ENCODE measurements at places on chromosomes 12 and 14.

- DNase-seq: no peak
Measured at GRCh38 chr14:34003082-34003668, 52.3 kb upstream of the EGLN3 start.

- no peak for DNase-seq
Measured at GRCh38 chr14:29242755-29243754, 476.5 kb downstream of the FOXG1 start.

DNA sequence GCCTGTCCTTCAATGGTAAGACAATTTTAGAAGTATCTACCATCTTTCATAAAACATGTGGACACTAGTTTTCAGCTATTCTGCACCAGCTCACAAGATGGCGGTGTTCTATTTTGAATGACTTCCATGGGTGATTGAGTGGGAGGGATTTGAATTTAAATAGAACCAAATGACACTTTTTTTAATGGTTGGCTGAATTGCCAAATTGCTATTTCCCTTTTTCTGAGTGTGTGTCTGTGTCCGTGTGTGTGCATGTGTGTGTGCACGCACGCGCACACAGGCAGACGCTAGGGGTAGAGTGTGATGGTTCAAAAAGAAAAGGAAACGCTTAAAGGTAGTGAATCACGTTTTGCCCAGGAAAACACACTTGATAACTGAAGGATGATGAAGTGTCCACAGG is 362.6 kb downstream of the DAD1 start:
- no peak for DNase-seq

- no peak for DNase-seq
Measured at GRCh38 chr14:96554315-96554910, 52.2 kb downstream of the PAPOLA start.

DNA sequence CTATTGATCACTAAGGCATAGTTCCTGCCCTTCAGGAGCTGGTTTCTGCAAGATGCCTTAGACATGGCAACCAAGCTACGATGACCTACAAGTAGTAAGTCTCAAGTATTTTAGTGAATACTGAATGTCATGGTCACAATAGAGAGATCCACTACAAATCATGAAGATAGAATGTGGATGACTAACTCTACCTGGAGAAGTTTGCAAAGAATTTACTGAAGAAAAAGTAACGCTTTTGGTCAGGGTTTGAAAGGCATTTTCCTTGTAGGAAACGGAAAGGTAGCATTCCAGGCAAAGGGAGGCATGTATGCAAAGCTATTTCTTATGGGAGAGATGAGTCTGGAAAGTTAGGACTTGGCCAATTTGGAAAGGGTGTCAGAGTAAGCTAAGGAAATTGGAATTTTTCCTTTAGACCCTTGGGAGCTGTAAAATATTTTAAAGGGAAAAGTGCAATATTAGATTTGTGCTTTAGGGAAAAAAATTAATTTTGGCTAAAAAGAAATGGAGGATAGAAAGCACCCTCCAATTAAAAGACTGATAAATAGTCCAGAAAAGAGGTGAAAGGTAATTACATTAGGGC is 377.5 kb downstream of the EGLN3 start:
- DNase-seq: no peak

DNA sequence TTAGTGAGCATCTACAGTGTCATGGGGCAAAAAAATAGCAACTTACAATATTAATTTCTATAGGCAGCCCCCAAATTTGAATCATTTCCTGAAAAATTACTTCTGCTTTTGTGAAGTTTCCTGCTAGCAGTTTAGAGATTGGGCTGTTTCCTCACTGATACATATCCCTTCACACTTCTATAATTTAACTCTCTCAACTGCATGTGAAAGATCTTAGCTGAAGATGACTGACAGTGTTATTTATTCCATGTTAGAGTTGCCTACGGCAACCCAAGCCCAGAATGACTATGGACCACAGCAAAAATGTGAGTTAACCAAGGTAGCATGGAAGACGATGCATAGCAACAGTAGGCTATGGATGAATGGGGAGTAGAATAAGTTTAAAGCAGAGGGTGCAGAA is at the start of gene KLRG1:
KLRG1 (plus strand) TSS at position 134 of the 400 bp plus-strand sequence; CDS start at position 224, 90 bp downstream.
- DNase-seq: no peak

DNA sequence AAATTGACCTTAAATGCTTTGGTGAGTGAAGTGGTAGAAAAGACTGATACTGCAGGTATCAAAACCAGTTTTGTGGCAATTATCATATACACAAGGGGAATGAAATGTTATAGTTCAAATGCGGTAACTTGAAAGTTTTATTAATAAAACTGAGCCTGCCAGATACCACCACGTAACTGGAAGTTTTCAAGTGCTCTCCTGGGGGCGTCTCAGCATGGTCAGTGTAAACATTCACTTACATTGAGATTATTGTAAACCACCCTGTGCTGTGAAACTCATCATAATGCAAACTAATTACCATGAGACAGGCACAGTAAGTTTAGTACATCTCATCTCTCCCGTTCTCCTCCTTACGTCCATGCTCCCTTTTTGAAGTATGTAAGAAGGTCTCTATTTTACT is 280.7 kb upstream of the FAR2 start:
- DNase-seq: no peak

- no peak for DNase-seq
Measured at GRCh38 chr14:74085828-74086227, 1.1 kb downstream of the LIN52 start.

- no peak for DNase-seq
Measured at GRCh38 chr12:57934819-57935218, 6.5 kb upstream of the ATP23 start.

- DNase-seq: no peak
Measured at GRCh38 chr14:103762541-103762940, 46.9 kb downstream of the ZFYVE21 start.

DNA sequence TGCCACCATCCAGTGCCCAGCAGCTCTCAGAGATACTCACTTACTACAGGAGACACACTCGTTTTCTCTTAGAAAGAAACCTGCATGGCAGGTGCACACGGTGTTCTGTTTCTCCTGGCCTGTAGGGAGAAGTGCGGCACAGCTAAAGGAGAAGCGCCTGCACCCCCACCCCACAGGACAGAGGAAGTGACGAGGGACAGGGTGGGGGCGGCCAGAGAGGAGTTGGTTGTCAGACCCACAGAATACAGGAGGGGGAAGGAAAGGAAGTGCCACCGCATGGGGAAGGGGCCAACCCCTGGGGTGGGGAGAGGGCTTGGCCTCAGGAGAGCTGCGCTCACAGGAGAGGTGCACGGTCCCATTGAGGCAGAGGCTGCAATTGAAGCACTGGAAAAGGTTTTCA is 8.8 kb downstream of the TNFRSF1A start:
- no peak for DNase-seq

GRCh38 chr14:99187858-99188257 is 84.1 kb downstream of the BCL11B start:
- DNase-seq: no peak

DNA sequence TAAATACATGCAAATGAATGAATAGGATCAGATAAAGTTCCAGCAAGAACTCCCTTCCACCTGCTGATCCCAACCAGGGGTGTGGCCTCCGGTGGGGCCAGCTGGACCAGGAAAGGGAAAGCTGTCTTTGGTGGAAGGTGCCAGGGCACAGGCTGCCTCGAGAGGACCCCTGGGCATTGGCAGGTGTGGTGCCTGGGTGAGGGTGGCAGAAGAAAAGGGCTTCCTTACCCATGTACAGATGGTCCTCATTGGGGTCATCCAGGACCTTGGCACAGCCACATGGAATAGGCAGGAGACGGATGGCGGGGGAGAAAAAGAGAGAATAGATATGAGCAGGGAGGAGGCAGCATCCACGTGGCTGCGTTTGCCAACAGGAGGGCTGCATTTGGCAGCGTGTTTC is 36.4 kb downstream of the CAMKK2 start:
- DNase-seq: no peak

DNA sequence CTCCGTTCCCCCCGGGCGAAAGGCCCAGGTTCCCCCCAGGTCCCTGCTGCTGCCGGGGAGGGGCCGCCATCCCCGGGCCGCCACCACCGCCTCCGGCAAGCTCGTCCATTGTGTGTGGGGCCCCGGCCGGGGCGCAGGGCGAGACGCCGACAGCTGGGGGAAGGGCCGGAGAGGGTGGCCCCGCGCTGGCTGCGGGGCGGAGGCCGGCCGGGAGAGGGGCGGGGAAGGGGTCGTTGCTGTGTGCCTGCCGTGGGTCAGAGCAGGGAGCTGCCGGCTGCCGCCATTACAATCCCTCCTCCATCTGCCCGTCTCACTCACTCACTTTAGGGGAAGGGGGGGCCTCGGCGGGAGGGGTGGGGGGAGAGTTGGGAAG is at the start of gene STRN3:
STRN3 (minus strand) TSS at position 303 of the 373 bp plus-strand sequence; CDS start at position 109, 194 bp downstream.
- DNase-seq: no peak

DNA sequence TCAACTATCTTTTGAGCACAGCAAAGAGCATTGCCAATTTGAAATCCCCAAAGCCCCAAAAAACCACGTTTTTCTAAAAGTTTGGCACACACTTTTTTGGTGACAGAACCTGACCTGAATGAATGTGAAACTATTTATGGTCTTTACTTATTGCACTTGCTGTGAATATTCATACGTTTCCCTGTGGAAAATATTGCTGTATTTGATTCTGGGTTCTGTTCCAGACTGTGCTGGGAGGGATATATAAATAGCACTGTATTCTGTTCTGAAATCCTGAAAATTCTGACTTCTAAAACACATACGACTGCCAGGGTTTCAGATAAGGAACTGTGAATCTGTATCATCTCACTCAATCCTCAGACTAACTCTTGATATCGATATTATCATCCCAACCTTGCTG is 35.1 kb downstream of the NR1H4 start:
- no peak for DNase-seq

Data from endothelial cell (in vitro differentiated cells).